ENCODE measurements at places on chromosomes 1 and 21.

GRCh38 chr1:98674075-98674781 lies 12.7 kb downstream of the SNX7 start:
- no peak for DNase-seq

- DNase-seq: no peak
These were observed 190.6 kb upstream of the BEND5 start for GRCh38 chr1:48967318-48967717.

DNA sequence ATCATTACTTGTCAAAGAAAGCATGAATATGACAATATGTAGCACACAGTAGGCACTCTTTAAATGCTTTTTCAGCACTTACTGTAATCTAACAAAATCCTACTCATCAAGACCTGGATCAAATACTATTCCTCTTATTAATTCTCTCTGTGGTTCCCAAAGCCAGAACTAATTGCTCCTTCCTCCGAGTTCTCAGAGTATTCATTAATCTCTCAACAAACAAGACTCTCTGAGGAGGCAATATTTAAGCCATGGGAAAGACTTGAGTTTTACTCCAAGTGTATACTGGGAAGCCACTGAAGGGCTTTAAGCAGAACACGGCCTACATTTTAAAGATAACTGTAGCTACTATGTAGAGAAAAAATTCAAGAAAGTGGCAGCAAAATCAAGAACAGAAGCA lies 79.7 kb downstream of the ENAH start:
- no peak for DNase-seq

DNA sequence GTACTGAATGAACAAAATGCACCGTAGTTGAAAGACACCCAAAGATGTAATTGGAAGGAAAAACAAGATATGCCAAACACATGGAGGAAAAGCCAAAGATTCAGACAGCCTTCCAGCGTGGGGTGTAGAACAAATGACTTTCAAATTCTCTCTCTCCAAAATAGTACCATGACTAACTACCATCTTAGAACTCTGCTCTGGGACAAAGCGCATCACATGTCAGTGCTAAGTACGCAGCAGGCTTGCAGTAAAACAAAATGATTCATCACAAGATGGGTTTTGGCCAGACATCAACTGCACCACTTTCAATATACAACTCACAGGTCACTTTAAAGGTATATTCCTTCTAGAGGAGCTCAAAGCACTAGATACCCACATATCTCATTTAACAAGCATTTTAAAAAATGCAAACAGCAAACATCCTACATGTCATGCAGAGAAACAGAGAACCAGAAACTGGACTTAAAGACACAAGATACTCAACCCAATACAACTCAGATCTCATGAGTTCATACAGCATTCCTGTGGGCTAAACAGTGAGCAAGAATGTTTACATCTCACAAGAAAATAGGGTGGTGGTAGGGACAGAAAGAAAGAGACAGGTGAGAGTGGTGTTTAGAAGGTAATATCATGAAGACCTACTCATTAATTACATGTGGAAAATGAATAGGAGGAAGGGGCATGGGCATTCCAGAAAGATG lies 75.7 kb downstream of the BCAR3 start:
- DNase-seq: no peak

DNA sequence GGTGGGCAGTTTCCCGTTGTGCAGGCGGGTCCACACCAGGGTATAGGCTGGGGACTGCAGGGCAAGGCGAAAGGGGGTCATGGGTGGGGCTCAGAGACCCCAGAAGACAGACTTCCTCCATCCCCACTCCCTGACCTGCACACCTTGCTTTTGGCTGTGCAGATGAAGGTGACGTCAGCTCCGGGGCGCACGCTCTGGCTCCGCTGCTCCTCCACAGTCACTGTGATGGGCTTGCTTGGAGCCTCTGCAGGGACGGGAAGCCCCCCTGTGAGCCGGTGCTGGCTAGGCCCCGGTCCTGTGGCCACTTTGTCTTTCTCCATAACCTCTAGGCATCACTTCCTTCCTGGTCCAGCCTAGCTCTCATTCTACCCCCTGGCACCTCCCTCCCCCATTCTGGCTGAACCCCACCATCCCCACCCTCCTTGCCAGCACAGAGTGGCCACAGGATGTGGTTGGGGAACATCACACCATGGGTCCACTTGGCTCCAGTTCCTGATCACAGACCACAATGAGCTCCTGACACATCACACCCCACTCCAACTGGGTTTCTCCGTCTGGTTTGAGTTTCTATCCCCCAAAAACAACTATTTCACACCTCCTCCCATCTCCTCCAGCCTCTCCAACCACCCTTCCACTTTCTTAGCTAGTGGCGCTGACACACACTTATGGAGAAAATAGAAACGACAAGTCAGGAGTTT lies 45.2 kb downstream of the LDLRAD2 start:
- DNase-seq: no peak

- DNase-seq: no peak
These were observed 10.3 kb upstream of the CFAP126 start for GRCh38 chr1:161378014-161378413.

DNA sequence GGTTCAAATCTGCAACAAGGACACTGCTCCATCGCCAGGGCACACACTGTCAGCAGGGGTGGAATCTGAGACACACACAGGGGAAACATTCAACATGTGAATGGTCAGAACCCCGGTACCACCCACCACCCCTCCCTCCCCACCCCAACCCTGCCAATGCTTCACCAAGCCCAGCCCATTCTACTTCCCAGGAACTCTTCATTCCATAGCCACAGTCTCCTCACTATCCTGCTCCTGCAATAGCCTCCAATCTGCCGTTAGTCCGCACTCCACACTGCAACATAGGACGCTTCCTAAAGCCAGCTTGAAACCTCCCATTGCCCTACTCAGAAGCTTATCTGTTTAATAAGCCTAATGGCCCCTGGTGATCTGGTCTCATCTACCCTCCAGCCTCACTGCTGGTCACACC lies 7.5 kb upstream of the RAB3B start:
- no peak for DNase-seq

DNA sequence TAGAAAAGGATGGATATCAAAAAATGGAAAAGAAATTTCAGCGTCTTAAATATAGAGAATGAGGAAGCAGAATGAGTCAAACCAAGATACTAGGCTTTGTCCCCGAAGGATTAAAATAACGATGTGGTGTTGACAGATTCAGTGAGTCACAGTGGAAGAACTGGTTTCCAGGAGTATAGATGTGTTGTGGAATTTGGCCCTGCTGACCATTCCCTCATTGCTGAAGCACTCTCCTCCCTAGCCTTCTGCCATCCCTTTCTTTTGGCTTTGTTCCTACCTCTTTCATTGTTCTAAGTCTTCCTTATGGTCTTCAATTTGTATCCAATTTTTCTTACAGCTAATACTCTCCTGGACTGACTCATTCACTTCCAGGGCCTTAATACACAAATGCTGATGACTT lies 23.1 kb upstream of the USP25 start:
- no peak for DNase-seq

GRCh38 chr1:180027949-180028445 lies 73.4 kb downstream of the CEP350 start:
- no peak for DNase-seq

DNA sequence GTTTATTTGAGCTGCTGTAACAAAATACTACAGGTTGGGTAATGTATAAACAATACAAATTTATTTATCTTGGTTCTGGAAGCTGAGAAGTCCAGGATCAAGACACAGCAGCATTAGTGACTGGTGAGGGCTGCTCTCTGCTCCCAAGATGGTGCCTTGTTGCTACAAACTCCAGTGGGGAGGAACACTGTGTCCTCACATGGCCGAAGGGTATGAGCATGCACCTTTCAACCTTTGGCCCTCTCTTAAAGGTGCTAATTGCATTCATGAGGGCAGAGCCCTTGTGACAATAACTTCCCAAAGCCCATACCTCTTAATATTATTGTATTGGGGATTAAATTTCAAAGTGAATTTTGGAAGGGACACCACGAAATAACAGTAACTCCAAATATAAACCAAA lies 55.3 kb upstream of the ATP1B1 start:
- no peak for DNase-seq

- DNase-seq: peak; percentile 23
These were observed 55.8 kb upstream of the LDLRAP1 start for GRCh38 chr1:25487628-25488027.

- DNase-seq: no peak
These were observed 43.3 kb downstream of the JAM2 start for GRCh38 chr21:25682382-25682781.

DNA sequence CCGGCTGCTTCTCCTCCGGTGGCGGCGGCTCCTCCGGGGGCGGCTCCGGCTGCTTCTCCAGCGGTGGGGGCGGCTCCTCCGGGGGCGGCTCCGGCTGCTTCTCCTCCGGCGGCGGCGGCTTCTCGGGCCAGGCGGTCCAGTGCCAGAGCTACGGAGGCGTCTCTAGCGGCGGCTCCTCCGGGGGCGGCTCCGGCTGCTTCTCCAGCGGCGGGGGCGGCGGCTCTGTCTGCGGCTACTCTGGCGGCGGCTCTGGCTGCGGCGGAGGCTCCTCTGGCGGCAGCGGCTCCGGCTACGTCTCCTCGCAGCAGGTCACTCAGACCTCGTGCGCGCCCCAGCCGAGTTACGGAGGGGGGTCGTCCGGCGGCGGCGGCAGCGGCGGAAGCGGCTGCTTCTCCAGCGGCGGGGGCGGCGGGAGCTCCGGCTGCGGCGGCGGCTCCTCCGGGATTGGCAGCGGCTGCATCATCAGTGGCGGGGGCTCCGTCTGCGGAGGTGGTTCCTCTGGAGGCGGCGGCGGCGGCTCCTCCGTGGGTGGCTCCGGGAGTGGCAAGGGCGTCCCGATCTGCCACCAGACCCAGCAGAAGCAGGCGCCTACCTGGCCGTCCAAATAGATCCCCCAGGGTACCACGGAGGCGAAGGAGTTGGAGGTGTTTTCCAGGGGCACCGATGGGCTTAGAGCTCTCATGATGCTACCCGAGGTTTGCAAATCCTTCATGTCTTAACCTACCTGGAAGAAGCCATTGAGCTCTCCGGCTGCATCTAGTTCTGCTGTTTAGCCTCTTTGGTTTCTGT lies 2.0 kb downstream of the LORICRIN start:
- peak; percentile 22 for DNase-seq

GRCh38 chr21:16620786-16621320 lies 891.1 kb downstream of the USP25 start:
- no peak for DNase-seq

DNA sequence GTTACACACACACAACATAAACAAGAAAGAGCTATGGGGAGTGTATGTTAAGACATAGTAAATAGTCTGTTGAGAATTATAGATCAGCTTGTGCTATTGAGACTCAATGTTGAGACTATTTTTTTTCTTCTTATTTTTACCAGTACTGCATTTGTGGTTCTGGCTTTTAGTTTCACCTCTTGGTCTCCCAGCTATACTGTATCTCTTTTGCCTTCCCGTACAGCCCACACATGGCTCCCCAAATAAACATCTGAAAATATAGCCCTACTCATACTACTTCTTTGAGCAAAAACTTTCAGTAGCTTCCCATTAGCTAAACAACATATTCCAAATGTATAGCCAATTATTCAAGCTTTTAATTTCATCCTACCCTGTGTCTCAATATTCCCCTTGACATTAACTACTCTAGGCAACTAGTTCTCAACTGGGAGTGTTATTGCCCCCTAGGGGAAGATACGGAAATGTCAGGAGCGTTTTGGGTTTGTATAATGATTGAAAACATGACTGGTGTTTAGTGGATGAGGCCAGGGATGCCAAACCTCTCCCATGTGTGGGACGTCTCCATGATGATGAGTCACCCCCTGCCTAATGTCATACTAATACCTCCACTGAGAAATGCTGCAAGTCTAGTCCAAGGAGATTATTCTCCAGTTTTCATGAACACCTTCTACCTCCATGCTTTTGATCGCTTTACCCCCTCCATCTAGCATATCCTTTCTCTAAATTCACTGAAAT lies 6.8 kb downstream of the RPE65 start:
- no peak for DNase-seq

DNA sequence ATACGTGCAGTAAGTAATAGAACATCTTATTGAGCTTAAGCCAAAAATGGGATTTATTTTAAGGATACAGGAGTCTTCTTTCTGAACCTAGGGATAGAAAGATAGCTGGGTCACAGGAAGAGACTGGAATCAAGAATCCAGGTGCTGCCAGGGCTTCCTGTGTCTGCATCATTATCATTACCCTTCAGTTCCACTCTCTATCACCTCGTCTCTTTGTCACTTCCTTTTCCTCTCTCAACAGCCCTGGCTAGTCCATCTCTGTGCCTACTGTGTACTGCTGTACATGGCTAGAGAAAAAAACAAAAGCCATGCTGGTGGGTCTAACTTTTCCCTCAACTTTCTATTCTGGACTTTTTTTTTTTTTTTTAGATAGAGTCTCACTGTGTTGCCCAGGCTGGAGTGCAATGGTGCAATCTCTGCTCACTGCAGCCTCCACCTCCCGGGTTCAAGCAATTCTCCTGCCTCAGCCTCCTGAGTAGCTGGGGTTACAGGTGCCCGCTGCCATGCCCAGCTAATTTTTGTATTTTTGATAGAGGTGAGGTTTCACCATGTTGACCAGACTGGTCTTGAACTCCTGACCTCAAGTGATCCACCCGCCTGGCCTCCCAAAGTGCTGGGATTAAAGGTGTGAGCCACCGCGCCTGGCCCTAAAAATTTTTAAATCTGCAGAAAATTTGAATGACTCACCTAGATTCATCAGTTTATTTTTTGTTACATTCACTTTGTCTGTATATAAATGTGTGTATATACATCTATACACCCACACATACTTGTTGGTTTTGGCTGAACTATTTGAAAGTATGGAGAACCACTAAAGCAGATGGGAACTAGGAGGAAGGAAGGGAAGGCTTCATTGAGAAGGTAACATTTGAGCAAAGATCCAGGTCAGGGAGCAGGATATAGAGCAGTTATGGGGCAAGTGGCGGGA lies 31.9 kb downstream of the UBE4B start:
- no peak for DNase-seq

GRCh38 chr1:162922201-162922600 lies 61.2 kb upstream of the CCDC190 start:
- DNase-seq: no peak

DNA sequence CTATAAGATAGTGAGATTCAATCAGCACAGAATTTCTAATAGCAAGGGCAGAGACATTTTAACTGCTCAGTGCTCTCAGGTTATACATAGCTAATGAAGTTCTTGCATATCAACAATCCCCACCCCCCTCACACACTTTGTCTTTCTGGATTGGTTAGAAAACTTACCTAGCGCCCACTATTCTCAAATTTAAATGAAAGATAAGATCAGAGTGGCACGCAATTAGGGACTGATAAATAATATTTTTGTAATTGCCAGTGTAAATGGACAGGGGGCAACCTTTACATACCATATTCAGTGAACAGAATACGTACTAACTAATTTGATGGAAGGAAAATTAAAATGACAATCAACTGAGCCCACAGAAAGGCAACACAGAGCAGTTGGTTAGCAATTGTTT lies 11.7 kb downstream of the SELL start:
- no peak for DNase-seq

All from CD4-positive, alpha-beta memory T cell (primary cell).